ENCODE measurements at places on chromosomes 5 and 9. TPM values are rescaled to one million over a fixed set of nuclear protein-coding genes. Genes with fewer than 3 reads are reported as not detected.
A peak's percentile ranks its signal among the peaks of the same experiment; 100 is the strongest.

GRCh38 chr9:4689021-4689420, 9.7 kb downstream of the CDC37L1 start:
- no peaks in the 10 kb centered on the region for H3K27me3 ChIP-seq

- DNase-seq = no peak
- peak overlapping the region; percentile 7 for H3K4me3 ChIP-seq
- no peaks in the 10 kb centered on the region for H3K36me3 ChIP-seq
- peak overlapping the region; percentile 94 for H3K27ac ChIP-seq
Observed at GRCh38 chr9:130846487-130847305, 11.6 kb downstream of the ABL1 start.

GRCh38 chr9:114968671-114969070, 38.3 kb upstream of the TNFSF8 start:
- DNase-seq = no peak
- H3K4me3 ChIP-seq = no peak overlapping the region
- H3K4me1 ChIP-seq = no peaks in the 10 kb centered on the region
- H3K27ac ChIP-seq = no peak overlapping the region
- H3K36me3 ChIP-seq = no peaks in the 10 kb centered on the region

GRCh38 chr9:84484172-84484571, 143.6 kb upstream of the SLC28A3 start:
- H3K4me3 ChIP-seq = no peak overlapping the region
- no peaks in the 10 kb centered on the region for H3K36me3 ChIP-seq
- H3K27ac ChIP-seq = no peak overlapping the region
- no peaks in the 10 kb centered on the region for H3K4me1 ChIP-seq
- no peak for DNase-seq
- H3K27me3 ChIP-seq = no peaks in the 10 kb centered on the region

- DNase-seq = no peak
- no peaks in the 10 kb centered on the region for H3K4me1 ChIP-seq
- no peak overlapping the region for H3K4me3 ChIP-seq
- H3K27me3 ChIP-seq = no peaks in the 10 kb centered on the region
- H3K36me3 ChIP-seq = no peaks in the 10 kb centered on the region
- no peak overlapping the region for H3K27ac ChIP-seq
Observed at GRCh38 chr5:137190441-137190840, 308.7 kb downstream of the SPOCK1 start.

GRCh38 chr9:16039218-16039987, 486.6 kb downstream of the CCDC171 start:
- H3K36me3 ChIP-seq = no peaks in the 10 kb centered on the region
- H3K27me3 ChIP-seq = no peaks in the 10 kb centered on the region
- H3K4me3 ChIP-seq = no peak overlapping the region
- H3K4me1 ChIP-seq = no peaks in the 10 kb centered on the region

DNA sequence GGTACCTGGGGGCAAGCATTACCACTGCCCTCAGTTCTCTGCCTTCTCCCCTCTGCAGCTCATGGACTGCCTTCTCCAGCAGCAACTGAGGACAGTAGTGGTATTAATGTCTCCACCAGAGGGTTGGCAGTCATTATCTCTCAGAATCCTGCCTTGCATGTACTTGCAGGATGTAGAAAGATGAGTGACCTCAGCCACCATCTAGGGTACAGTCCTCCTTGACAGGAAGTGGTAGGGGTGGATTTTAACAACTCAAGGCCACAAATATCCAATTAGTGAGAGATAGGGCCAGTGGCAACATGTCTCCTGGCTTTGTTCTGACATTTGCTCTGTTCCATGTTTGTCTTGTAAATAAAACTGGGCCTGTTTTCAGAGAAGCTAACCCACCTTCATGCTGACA, 47.2 kb downstream of the F2R start:
- H3K4me1 ChIP-seq = no peaks in the 10 kb centered on the region
- no peaks in the 10 kb centered on the region for H3K36me3 ChIP-seq
- no peak overlapping the region for H3K4me3 ChIP-seq
- H3K27ac ChIP-seq = no peak overlapping the region
- no peak for DNase-seq

- DNase-seq = no peak
- H3K27me3 ChIP-seq = no peaks in the 10 kb centered on the region
- no peaks in the 10 kb centered on the region for H3K4me1 ChIP-seq
Observed at GRCh38 chr9:79962836-79963235, 391.1 kb downstream of the TLE4 start.

GRCh38 chr5:118921866-118922265, 66.5 kb downstream of the DTWD2 start:
- H3K4me1 ChIP-seq = no peaks in the 10 kb centered on the region
- no peaks in the 10 kb centered on the region for H3K27me3 ChIP-seq
- H3K36me3 ChIP-seq = no peaks in the 10 kb centered on the region
- no peak overlapping the region for H3K4me3 ChIP-seq
- no peak for DNase-seq

GRCh38 chr9:21837501-21837900, 35.1 kb downstream of the MTAP start:
- H3K36me3 ChIP-seq = no peaks in the 10 kb centered on the region
- no peaks in the 10 kb centered on the region for H3K4me1 ChIP-seq
- H3K27ac ChIP-seq = no peak overlapping the region

DNA sequence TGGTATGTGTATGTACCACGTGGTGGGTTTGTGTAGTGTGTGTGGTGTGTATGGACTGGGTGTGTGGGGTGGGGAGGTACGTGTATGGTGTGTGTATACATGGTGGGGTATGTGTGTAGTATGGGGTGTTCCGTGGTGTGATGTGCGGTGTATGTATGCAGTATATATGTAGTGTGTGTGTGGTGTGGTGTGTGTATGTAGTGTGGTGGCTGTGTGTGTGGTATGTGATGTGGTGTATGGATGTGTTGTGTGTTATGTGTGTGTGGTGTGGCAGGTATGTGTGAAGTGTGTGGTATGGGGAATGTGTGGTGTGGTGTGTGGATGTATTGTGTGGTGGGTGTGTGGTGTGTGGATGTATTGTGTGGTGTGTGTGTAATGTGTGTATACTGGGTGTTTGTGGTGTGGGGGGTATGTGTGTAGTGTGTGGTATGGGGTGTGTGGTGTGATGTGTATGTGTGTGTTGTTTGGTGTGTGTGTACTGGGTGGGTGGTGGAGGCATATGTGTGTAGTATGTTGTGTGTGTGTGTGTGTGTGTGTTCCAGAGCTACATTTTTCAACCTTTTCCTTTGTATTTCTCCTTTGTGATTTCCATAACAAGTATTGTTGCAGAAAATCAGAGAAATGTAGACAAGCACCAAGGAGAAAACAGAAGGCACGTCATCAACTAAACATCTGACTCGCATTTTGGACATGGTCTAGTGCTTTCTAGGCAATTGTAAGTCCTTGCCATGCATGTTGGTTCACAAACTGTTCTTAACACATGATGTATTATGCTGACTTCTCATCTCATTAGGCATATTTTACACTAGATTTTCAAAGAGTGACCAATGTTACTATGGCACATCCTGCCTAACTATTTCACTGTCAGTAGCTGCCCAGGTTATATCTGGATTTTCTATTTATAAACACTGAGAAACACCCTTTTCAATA, 13.2 kb downstream of the SEMA4D start:
- no peaks in the 10 kb centered on the region for H3K4me1 ChIP-seq
- no peak for DNase-seq
- no peak overlapping the region for H3K4me3 ChIP-seq
- no peak overlapping the region for H3K27ac ChIP-seq

DNA sequence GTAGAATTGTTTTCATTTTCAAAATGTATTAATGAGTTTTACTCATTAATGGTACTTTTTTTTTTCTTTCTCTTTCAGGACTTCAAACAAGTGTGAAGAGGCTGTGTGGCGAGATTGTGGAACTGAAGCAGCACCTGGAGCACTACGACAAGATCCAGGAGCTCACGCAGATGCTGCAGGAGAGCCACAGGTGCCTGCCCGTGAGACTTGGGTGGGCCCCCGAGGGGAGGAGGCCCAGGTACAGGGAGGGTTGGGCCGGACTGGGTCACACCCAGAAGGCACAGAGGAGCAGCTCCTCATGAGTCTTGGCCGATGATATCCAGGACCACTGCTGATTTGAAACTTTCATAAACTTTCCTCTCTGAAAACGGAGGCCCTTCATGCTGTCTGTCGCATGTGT, 35.6 kb downstream of the CEP72 start:
- no peak overlapping the region for H3K4me3 ChIP-seq
- no peak overlapping the region for H3K27ac ChIP-seq
- H3K27me3 ChIP-seq = no peaks in the 10 kb centered on the region
- H3K36me3 ChIP-seq = no peaks in the 10 kb centered on the region

- H3K27ac ChIP-seq = no peak overlapping the region
- no peak overlapping the region for H3K4me3 ChIP-seq
- no peaks in the 10 kb centered on the region for H3K27me3 ChIP-seq
- no peak for DNase-seq
Observed at GRCh38 chr5:59416026-59416425, 477.5 kb downstream of the PDE4D start.

- H3K36me3 ChIP-seq = no peaks in the 10 kb centered on the region
- H3K27me3 ChIP-seq = no peaks in the 10 kb centered on the region
- no peak overlapping the region for H3K4me3 ChIP-seq
- H3K27ac ChIP-seq = no peak overlapping the region
- no peak for DNase-seq
- no peaks in the 10 kb centered on the region for H3K4me1 ChIP-seq
Observed at GRCh38 chr5:37875051-37875787, 35.4 kb upstream of the GDNF start.

- H3K27me3 ChIP-seq = no peaks in the 10 kb centered on the region
- H3K4me1 ChIP-seq = peaks cover 14% of the 10 kb centered on the region
- DNase-seq = peak; percentile 48
- no peaks in the 10 kb centered on the region for H3K36me3 ChIP-seq
- peak overlapping the region; percentile 63 for H3K4me3 ChIP-seq
Observed at GRCh38 chr9:37486616-37487548, 1.1 kb downstream of the POLR1E start.

- H3K4me1 ChIP-seq = no peaks in the 10 kb centered on the region
- H3K27ac ChIP-seq = no peak overlapping the region
- no peak overlapping the region for H3K4me3 ChIP-seq
- no peaks in the 10 kb centered on the region for H3K36me3 ChIP-seq
- no peaks in the 10 kb centered on the region for H3K27me3 ChIP-seq
- no peak for DNase-seq
Observed at GRCh38 chr9:15416880-15417279, 5.8 kb upstream of the SNAPC3 start.

GRCh38 chr5:157732596-157733262, 1.5 kb downstream of the THG1L start:
- H3K27me3 ChIP-seq = no peaks in the 10 kb centered on the region
- no peaks in the 10 kb centered on the region for H3K36me3 ChIP-seq
- no peak overlapping the region for H3K27ac ChIP-seq
- DNase-seq = no peak
- H3K4me3 ChIP-seq = no peak overlapping the region
- H3K4me1 ChIP-seq = no peaks in the 10 kb centered on the region

- H3K27me3 ChIP-seq = no peaks in the 10 kb centered on the region
- H3K4me3 ChIP-seq = no peak overlapping the region
- H3K27ac ChIP-seq = peak overlapping the region; percentile 96
Observed at GRCh38 chr9:121371495-121372061, 1.5 kb upstream of the STOM start.

- peaks cover 8% of the 10 kb centered on the region for H3K27me3 ChIP-seq
- peak within 1 kb of the TSS; percentile 72 for H3K4me3 ChIP-seq
- DNase-seq = no peak
- no peak within 1 kb of the TSS for H3K27ac ChIP-seq
- no peaks in the 10 kb centered on the region for H3K36me3 ChIP-seq
Observed at GRCh38 chr5:91556-92263, at the start of gene PLEKHG4B. Gene PLEKHG4B (plus strand): TSS chr5:92168. CDS start chr5:92232, 64 bp downstream.

DNA sequence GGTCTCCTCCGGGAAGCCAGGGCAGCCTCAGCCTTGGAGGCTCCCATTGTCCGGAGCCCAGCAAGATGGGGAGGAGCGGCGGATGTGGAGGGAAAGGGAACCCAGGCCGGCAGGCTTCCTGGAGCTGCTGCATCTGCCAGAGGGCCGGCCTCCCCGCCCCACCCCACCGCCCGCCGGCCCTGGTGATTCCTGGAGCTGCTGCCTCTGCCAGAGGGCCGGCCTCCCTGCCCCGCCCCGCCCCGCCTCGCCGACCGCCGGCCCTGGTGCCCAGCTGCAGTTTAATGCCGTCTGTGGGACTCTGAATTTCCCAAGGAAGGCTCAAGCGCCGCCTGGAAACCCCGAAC, 31.6 kb downstream of the EXD3 start:
- no peaks in the 10 kb centered on the region for H3K4me1 ChIP-seq
- no peaks in the 10 kb centered on the region for H3K36me3 ChIP-seq
- H3K27me3 ChIP-seq = no peaks in the 10 kb centered on the region
- no peak overlapping the region for H3K27ac ChIP-seq
- H3K4me3 ChIP-seq = no peak overlapping the region

- H3K27me3 ChIP-seq = no peaks in the 10 kb centered on the region
- no peak for DNase-seq
- no peaks in the 10 kb centered on the region for H3K36me3 ChIP-seq
- no peak overlapping the region for H3K27ac ChIP-seq
- no peak overlapping the region for H3K4me3 ChIP-seq
Observed at GRCh38 chr5:143985832-143986515, 174.0 kb downstream of the HMHB1 start.

- H3K4me1 ChIP-seq = no peaks in the 10 kb centered on the region
- H3K27ac ChIP-seq = no peak overlapping the region
- H3K4me3 ChIP-seq = no peak overlapping the region
- DNase-seq = no peak
- H3K36me3 ChIP-seq = no peaks in the 10 kb centered on the region
- no peaks in the 10 kb centered on the region for H3K27me3 ChIP-seq
Observed at GRCh38 chr5:2183154-2184025, 300.7 kb upstream of the IRX4 start.

GRCh38 chr9:99433555-99433954, 211.5 kb downstream of the SEC61B start:
- no peaks in the 10 kb centered on the region for H3K4me1 ChIP-seq
- no peaks in the 10 kb centered on the region for H3K36me3 ChIP-seq
- H3K27me3 ChIP-seq = no peaks in the 10 kb centered on the region
- no peak overlapping the region for H3K4me3 ChIP-seq
- DNase-seq = no peak

GRCh38 chr5:57878301-57878722, 395.7 kb upstream of the ACTBL2 start:
- DNase-seq = no peak
- no peak overlapping the region for H3K27ac ChIP-seq
- H3K4me1 ChIP-seq = no peaks in the 10 kb centered on the region
- H3K27me3 ChIP-seq = no peaks in the 10 kb centered on the region
- H3K4me3 ChIP-seq = no peak overlapping the region

GRCh38 chr9:72551306-72551705, 29.9 kb downstream of the TMC1 start:
- H3K27ac ChIP-seq = no peak overlapping the region
- H3K36me3 ChIP-seq = no peaks in the 10 kb centered on the region
- no peak for DNase-seq
- H3K4me3 ChIP-seq = no peak overlapping the region
- H3K27me3 ChIP-seq = no peaks in the 10 kb centered on the region
- H3K4me1 ChIP-seq = no peaks in the 10 kb centered on the region

GRCh38 chr5:147464211-147464610, 45.7 kb downstream of the DPYSL3 start:
- no peaks in the 10 kb centered on the region for H3K36me3 ChIP-seq
- DNase-seq = no peak
- H3K27me3 ChIP-seq = no peaks in the 10 kb centered on the region
- H3K27ac ChIP-seq = no peak overlapping the region

The ISL1 gene
- 1.6 TPM for total RNA-seq

The MLLT3 gene
- total RNA-seq = 22.6 TPM

The TEX48 gene
- total RNA-seq = not detected

The C5orf46 gene
- total RNA-seq = 5.2 TPM

The ADAMTS13 gene
- 0.96 TPM for total RNA-seq

The FUT7 gene
- not detected for total RNA-seq

The SEC61B gene
- 86.3 TPM for total RNA-seq

The IFNA6 gene
- not detected for total RNA-seq

The C1QTNF2 gene
- 0.48 TPM for total RNA-seq

The PLPP7 gene
- total RNA-seq = 5.0 TPM

The BHMT gene
- 0.98 TPM for total RNA-seq

The CTSV gene
- 0.48 TPM for total RNA-seq
